Activated CD4-positive, alpha-beta T cell treated with anti-CD3 and anti-CD28 coated beads, Interleukin-2, amount 50 U/mL, for 1 hour (primary cell): ENCODE measurements at places on chromosomes 7 and 10.

- DNase-seq = no peak
Observed at GRCh38 chr7:105678811-105679495, 97.7 kb upstream of the EFCAB10 start.

DNA sequence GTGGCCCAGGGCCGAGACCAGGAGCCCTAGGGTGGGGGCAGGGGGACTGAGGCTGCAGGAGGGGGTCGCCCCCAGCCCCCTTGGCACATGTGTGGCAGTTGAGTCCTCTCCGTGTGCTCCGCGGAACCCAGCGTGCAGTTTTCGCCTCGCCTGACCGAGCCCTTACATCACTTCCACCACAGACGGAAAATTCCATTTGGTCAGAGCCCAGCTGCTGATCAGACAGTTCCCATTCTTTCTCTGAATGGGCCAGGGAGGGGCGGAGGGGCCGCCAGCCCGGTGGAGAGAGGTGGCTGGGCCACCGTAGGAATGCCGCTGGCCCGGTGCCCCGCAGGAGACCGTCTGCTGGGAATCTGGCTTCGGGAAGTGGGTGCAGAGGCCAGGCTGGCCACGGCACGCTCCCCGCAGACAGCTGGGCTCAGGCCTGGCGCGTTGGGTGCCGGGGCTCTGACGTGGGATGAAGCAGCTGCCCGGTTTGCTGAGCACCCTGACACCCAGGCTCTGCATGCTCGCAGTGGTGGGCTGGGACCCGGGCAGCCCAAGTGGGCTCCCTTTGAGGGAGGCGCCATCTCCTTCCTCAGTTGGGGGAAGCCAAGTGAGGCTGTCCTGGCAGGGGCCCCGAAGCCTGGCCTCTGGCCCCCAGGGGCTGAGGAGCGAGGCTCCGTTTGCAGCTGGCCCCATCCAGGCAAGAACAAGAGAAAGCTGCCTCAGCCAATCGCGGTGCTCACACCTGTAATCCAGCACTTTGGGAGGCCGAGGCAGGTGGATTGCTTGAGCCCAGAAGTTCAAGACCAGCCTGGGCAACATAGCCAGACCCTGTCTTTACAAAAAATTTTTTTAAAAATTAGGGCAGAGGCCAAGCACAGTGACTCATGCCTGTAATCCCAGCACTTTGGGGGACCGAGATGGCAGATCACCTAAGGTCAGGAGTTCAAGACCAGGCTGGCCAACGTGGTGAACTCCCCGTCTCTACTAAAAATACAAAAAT lies 9.9 kb downstream of the TTYH3 start:
- DNase-seq = no peak

DNA sequence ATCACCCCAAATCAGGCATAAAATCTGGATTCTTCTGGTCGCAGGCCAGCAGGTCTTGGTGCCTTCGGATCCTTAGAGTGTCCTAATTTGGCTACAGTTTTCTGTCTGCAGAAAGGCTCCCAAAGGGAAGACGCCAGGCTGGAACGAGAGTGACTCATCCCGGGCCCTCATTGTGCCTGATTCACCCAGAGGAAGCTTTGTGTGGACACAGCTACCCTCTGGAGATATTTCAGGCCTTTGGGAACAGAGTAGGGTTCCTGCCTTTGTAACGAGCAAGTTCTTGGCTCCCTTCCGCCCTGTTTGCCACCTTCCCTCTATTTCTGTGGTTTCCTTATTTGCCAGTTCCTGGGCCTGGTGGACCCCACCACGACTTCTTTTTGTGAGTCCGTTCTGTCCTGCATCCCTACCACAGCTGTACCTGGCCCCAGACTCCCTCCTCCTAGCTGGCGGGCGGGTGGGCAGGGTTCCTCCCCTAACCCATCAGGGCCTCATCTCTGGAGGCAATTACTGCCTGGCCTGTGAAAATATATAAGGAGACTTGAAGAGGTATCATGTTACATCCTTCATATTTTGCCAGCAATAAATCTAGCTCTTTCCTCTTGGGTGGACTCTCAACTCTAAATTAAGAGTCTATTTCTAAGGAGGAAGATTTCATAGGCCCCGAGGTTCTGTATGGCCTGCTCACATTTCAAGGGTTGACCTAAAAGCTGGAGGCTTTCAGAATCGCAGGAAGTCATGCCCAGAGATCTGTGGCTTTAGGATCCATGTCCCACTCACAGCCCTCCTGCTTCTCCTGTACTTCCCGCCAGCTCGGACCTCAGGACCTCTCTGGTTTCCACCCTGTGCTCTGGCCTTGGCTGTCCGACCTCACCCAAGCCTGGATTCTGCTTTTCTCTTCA lies 219.2 kb upstream of the ZNF32 start:
- DNase-seq = no peak

GRCh38 chr10:33506838-33507661 lies 172.6 kb upstream of the NRP1 start:
- DNase-seq = no peak

DNA sequence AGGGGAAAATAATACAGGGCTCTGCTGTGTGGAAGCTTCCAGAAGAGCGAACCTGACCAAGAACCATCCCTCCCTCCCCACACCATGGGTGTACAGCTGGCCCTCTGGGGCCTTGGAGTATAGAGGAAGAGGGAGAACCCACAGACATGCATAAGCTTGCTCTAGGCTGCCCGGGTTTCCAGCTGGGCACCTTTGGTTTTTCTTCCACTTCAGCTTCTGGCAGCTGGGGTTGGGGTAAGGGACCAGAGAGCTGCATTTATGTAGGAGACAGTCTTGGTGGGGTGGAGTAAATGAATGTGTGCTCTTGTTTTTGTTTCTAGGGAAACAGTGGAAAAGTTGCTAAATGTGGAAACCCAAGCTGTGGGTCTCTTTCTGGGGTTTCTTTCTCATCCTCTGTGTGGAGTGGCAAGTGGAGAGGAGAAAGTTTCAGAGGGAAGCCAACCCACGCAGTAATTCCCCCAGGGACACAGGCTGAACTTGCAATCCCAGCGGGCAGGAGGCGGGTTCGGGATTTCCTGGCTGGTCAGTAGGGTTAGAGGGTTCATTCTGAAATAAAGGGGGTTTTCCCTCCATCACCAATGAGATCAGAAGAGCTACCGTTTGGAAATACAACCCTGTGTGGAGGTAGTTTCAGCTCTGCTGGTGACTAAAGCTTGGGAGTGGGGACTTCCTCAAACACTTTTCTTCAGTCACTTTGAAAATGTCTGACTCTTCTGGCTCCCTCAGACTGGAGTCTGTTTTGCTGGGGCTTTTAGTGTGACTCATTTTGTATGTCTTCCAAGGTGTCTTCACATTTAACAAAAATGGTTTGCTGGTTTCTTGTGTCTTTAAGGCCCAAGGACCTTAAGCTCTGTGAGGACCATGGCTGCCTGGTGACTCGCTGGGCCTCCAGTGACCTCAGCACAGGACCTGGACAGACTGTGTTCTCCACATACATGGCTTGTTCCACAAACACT lies 22.2 kb upstream of the SRGN start:
- DNase-seq = no peak

DNA sequence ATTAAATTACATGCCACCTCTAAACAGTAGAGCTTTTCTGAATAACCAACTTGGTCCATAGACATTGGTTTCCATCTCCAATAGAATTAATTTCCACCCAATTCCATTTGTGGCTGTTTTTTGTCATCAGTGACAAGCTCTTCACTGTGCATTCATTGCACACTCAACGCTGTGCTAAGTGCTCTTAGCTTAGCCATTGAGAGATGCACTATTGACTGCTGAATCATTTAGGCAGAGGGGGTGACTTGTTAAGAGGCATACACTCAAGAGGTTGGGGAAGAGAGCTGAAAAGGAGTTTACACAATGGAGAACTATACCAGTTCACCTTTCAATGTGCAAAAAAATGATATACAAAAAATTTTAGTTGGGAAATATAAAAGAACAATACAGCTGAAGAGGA lies 31.9 kb upstream of the CBLL1 start:
- no peak for DNase-seq

DNA sequence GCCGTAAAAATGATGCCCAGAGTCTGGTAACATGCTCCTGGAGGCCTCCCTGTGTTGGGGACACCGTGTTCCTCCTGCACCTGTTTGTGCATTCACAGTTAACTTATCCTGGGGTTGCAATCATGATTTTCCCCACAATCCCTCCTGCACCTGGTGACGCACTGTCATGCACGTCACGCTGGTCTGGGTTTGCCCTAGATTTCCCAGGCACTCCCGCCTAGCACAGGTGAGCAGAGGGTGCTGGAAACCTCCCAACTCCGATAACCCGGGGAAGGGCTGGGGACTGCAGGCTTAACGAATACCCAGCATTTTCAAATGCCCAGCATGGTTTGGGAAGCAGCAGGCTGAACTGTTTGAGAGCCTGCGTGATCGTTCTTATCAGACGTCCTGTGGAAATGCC lies 427.1 kb downstream of the TCERG1L start:
- no peak for DNase-seq

DNA sequence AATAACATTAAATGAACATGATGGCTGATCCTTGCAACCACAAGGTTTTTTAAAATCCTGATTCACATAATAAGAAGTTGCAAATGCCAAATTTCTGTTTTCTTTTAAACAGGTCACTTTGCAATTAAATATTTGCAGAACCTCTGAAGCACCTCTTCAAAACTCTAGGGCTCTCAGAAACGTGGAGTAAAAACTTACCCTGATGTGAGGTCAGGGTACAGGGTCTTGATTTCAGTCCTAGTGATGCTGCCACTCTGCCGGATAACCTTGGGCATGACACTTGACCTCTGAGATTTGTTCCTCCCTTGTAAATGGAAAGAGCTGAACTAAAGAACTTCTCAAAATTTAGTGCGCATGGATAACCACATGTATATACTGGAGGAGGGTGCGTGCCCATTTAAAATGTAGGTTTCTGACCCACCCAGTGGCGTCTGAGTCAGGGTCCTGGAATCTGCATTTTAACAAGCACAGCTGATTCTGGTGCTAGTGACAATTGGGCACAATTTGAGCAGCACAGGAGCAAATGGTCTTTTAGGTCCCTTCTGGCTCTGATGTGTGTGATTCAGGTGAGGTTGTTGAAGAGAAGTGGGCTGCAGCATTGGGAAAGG lies 35.5 kb upstream of the TNPO3 start:
- DNase-seq = no peak

- no peak for DNase-seq
Observed at GRCh38 chr7:77393261-77393660, 22.9 kb downstream of the GSAP start.

DNA sequence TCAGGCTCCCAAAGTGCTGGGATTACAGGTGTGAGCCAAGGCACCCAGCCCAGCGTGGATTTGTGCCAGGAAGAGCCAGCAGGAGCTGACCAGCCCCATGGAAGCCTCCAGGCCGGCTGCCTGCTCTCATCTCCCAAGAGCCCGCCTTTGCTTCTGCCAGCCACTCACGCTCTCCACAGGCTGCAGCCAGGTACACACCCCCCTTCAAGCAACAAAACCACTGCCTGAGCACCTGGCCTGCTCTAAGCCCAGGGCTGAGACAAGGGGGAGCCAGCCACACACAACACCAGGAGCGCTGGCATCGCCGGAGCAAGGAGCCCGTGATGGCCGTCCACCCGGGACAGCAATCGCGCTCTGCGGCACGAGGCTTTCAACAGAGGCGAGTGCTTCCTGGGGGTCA lies 34.5 kb downstream of the MAD1L1 start:
- no peak for DNase-seq

GRCh38 chr7:156158213-156158612 lies 345.9 kb upstream of the SHH start:
- DNase-seq = no peak

- DNase-seq = peak; percentile 77
Observed at GRCh38 chr7:37198906-37199485, 249.7 kb downstream of the ELMO1 start.

- no peak for DNase-seq
Observed at GRCh38 chr7:84454174-84454959, 259.8 kb upstream of the SEMA3A start.

DNA sequence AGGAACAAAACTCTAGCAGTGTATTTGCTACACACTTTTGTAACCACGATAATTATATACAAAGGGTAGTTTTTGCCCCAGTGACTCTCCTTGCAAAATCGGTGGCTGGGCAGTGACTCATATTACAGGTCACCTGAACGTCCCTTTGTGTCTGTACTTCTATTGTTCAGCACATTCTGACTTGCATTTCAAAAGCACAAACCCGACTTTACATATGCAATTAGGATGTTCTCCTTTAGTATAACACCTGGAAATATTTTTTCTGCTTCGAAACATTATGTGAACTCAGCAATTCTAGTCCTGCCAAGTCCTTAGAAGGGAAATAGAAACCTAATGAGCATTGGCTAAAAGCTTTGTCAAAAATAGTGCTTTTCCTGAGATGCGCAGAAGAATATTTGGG lies 6.0 kb downstream of the PRR15 start:
- DNase-seq = no peak
